ENCODE measurements at places on chromosomes 12 and 14.
A peak's percentile ranks its signal among the peaks of the same experiment; 100 is the strongest.

DNA sequence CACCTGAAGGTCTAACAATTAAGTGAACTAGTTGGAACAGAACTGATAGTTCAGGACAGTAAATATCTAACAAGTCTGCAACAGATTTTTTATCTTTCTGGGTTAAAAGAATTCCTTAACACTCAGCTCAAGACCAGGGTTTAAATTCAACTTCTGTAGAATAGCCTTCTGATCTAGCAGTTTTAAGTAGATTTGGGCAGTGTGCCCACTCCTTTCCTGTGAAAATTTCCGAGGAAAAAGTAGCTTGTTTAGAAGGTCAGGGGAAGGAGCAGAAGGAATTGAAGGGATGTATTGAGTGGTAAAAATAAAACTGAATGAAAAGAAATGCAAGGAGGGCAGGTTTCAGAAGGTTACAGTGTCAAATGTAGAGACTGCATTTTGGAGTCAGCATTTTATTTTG lies 45.8 kb downstream of the ATL1 start:
- DNase-seq = no peak

GRCh38 chr12:103494051-103494733 lies 1.6 kb downstream of the C12orf42 start:
- no peak for DNase-seq

- no peak for DNase-seq
Measured at GRCh38 chr14:97318380-97318779, 521.2 kb downstream of the VRK1 start.

- no peak for DNase-seq
Measured at GRCh38 chr12:94640134-94640928, 10.0 kb downstream of the TMCC3 start.

- DNase-seq = no peak
Measured at GRCh38 chr12:21608196-21608595, 3.5 kb upstream of the GYS2 start.

- DNase-seq = no peak
Measured at GRCh38 chr12:103729499-103729898, 111.5 kb downstream of the NT5DC3 start.

DNA sequence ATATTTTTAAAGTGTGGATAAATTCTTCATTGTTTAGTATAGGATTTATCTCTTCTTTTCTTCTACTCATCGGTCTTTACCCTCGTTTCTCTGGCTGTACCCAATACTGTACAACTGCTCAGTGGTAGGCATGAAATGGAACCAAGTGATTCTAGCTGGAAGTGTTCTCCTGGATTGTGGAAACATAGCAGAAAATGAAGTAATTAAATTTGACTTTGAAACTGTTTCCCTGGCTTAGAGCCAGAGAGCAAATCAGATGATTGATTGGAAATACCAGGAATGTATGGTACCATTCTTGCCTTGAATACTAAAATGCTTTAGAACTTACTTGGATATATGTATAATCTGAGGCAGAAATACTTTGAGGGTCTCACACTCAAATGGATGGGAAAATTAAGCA lies 292.3 kb downstream of the ERC1 start:
- DNase-seq = no peak

- no peak for DNase-seq
Measured at GRCh38 chr14:39266525-39266870, 32.8 kb downstream of the MIA2 start.

GRCh38 chr12:74227846-74228545 lies 309.6 kb upstream of the ATXN7L3B start:
- no peak for DNase-seq

GRCh38 chr12:107029081-107029480 lies 42.1 kb upstream of the MTERF2 start:
- no peak for DNase-seq

DNA sequence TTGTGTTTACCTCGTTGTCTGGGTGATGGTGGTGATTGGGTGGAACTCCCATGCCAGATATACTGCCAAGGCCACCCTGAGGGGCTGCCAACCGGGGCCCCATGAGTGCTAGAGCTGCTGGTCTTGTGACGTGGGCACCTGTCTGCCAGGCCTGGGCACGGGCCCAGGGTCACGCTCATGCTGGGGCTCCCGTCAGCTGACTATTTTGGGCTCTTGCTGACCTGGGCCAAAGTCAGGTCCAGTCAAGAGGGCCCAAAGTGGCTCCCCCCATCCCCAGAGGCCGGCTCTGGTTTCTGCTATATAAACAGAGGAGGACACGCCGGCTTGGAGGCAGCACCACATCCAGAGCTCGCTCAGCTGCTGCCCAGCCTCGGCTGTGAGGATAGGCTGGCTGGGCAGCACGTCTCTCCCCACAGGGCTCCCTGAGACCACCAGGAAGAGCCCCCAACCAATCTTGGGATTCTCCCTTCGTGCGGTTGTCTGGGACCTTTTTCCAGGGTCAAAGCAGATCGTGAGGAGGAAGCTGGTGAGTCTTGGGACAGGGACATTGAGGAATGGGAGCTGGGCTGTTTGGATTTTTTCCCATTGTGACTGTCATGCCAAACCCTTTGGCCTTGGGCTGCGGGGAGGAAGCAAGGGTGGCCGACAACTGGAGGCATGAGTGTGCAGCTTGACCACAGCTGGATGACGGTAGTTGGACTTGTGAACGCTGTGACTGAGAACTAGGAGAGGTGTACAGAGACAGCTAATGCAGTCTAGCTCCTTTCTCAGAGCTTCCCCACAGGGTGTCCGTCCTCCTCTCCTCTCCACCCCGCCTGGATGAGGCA lies 7.6 kb upstream of the NR4A1 start:
- no peak for DNase-seq

- DNase-seq = no peak
Measured at GRCh38 chr12:34394211-34395055, 372.1 kb downstream of the ALG10 start.

DNA sequence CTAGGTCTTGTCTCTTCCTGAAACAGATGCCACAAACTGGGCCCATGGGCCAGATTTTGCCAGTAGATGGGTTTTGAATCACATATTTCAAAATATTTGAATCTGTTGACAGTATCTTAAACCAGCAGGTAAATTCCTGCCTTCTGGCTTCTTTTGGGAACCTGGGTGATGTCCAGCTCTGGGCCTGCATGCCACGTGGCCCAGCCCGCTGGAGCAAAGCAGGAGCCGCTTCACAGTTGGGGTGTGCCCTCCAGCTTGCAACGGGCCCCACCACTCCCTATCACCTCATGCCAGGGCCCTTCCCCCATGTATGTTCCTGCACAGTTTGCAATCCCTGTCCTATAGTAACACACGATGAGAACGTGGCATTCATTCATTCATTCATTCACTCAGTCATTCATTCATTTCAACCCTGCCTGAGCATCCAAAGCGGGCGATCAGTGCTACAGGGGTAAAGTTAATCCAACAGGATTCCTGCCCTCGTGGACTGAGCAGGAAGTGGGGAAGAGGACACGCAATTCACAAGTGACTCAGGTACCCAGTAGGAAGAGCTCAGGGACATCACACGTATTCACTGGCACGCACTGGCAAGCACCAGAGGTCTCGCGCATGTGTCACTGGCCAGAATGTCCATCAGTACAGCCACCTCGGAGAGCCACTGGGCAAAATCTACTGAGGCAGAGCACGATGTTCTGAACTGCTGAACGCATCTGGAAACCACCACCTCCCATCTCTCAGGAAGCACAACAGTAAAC lies 27.8 kb downstream of the SCARB1 start:
- no peak for DNase-seq

GRCh38 chr14:68550338-68550715 lies 242.5 kb downstream of the ZFP36L1 start:
- DNase-seq = no peak

DNA sequence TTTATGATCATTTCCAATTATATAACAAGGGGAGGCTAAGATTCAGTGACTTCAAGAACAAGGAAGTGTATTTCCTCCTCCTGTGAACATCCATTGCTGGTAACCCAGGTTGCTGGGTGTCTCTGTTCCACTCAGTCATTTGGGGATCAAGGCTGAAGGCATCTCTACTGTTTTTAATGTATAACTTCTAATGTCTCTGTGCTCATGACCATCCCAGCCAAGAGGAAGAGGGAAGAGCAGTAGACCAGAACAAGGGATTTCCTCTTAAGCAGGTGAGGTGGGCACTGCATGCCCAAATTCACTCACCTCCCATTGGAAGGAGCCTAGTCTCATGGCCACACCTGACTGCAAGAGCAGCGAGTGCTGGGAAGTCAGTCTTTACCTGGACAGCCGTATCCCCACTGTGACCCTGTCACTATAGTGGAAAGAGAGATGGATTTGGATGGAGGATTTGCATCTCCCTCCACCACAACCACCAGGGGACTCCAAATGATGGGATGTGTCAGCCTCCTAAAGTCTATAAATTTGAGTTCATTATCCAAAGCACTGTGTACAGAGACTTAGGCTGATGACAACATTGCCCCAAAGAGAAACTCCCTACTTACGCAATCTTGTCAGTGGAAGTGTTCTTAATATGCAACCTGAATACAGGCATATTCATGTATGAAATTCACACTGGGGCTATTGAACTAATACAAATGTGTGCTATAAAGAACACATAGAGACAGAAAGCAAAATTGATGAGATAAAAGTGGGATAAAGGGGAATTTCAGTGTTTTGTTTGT lies 368.7 kb downstream of the TMEM132D start:
- DNase-seq = no peak

- peak; percentile 45 for DNase-seq
Measured at GRCh38 chr12:56158926-56159461, 835 bp downstream of the MYL6 start.

All from iPS DF 6.9 (cell line).